ENCODE measurements at places on chromosomes 11 and 22.

DNA sequence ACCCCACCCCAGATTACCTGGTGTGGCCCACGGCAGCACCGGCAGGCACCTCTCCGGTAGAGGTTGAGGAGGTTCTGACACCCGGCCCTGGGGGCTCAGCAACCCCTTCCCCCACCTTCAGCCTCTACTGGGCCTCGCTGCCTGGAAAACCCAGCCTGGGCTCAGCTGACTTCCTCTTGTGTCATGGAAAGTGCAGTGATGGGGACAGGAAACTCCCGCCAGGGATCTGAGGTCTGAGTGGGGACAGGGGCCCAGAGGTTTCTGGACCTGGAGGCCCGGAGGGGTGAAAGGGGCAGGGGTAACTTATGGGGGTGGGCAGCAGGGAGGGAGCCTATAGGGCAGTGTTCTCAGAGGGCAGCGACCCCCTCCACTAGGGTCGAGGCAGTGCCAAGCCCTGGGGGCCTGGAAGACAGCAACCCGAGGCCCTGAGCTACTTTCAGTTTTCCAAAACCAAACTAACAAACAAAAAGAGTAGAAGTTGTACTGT lies 10.0 kb upstream of the CD5 start:
- DNase-seq, result peak; percentile 66

GRCh38 chr22:27080036-27080578 lies 422.7 kb downstream of the MIAT start:
- no peak for DNase-seq

DNA sequence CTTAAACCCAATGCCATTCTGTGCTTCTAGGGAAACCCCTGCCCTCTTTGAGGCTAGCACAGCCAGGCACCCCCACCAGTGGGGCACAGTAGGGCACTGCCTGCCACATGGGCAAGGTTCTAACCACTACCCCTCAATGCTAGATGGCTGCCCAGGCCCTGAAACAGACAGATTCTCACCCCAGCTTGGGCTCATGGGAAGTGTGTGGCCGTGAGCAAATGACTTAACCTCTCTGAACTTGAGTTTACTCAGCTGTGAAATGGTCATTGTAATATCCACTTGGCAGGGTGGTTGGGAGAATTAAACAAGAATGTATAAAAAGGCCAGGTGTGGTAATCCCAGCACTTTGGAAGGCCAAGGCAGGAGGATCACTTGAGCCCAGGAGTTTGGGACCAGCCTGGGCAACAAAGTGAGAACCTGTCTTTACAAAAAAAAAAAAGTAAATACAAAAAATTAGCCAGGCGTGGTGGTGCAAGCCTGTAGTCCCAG lies 22.4 kb downstream of the C22orf23 start:
- DNase-seq, result no peak

DNA sequence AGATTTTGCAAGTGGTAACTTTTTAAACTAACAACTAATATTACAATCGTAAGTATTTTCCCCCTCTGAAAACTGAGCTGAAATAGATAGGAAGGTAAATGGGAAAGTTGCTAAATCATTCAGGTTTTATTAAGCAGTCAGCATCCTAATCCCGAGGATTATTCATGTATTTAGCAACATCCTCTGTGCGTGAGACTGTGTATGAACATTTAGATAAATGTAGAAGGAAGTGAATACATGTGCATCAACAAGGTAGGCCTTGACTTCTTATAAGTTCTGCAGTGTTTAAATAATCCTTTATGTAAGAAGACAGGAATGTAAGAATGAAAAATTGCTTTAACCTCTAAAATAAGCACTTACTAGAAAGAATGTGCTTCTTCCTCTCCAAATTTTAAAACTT lies 745.9 kb upstream of the TENM4 start:
- no peak for DNase-seq

DNA sequence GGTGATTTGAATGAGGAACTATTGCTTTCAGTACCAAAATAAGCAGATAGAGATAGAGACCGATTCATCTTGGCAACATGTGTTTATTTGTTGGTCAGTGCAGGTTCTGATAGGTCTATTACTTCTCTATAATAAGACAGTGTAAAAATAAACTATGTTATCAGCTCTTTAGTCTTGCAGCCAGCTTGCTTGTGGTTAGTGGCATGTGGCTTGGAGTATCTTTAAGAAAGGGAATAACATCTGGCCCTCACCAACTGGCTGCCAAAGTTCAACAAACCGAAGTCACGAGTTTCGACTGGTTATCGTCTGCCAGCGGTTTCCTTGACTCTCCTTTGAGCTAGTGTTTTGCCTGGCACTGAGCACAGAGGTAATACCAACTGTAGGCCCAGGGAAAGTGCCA lies 71.8 kb downstream of the CTTN start:
- DNase-seq, result no peak

DNA sequence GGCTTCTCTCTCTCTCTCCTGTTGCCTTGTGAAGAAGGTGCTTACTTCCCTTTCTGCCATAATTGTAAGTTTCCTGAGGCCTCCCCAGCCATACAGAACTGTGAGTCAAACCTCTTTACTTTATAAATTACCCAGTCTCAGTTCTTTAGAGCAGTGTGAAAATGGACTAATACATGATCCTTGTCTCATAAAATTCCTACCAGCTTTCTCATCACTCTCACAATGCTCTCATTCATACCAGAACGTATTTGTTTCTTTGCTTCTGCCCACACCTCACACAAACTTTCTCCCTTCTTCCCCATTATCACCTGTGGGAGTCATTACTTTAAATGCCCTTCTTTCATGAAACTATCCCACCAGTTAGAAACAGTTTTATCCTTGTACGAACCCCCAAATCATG lies 62.7 kb upstream of the ARHGAP42 start:
- DNase-seq, result no peak

DNA sequence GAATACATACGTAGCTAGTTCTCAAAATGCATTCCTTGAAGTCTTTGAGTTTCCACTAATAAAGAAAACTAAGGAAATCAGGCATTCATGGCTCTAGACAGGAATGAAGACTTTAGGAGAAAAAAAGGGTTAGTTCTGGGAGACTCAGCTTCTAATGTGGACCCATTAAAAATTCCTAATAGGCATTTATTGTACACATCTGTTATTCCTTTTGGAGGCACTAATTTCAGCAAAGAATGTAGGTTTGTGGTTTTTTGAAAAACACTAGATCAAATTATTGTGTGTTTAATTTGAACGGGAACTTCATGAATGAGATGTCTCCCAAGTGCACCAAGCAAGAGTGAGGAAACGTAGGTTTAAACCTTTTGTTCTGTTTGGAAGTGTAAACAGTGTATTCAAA lies 42.7 kb downstream of the PARVA start:
- no peak for DNase-seq

DNA sequence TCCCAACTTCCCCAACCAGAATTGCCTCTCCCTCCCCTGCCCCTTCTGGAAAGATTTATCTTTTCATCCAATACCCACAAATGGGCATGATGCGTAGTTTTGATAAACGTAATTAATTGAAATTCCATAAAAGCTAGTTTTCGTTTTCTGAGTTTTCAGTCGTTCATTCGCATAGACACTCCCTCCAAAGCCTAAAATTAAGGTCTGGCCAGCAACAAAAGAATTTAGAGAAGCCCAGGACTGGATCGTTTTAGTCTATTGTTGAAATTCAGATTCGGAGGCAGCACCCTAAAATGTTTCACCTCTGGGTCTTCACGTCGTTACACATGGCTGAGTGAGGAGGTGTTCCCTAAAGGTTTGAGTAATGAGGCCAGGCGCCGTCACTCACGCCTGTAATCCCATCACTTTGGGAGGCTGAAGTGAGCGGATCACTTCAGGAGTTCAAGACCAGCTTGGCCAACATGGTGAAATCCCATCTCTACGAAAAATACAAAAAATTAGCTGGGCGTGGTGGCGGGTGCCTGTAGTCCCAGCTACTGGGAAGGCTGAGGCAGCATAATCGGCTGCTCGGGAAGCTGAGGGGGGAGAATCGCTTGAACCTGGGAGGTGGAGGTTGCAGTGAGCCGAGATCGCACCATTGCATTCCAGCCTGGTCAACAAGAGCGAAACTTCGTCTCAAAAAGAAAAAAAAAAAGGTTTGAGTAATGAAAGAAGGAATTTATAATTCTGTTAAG lies 589 bp upstream of the NDUFC2 start:
- DNase-seq, result no peak

GRCh38 chr22:41683616-41684015 lies 5.1 kb downstream of the SNU13 start:
- DNase-seq, result no peak

DNA sequence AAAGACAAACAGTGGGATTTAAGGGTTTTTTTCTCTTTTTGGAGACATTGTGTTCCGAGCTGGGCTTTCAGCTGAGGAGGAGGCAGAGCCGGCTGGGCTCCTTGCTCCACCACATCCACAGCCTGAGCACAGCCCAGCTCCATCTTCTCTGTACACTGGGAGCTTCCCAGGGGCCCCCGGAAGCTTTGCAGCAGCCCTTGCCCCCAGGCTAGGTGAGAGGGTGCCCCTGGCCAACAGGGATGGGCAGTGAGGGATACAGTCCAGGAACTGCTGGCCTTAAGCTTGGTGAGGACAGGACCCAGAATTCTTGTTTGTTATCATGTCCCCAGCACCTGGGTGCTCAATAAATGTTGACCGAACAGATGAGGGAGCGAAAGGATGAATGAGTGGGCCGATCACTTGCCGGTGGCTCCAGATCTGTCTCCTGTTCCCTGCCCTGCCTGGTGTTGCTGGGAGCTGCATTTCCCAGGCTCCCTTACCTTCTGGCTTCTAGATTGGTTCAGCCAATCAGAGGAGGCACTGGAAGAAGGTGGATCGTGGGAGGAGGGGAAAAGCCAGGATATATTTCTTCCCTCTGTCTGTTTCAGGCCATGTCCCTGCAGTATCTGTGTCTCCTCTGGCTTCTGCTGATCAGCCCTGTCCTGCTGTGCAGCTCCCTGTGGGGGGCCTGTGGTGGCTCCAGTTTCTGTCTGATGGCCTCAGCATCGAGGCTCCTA lies 26.5 kb upstream of the NECTIN1 start:
- no peak for DNase-seq

DNA sequence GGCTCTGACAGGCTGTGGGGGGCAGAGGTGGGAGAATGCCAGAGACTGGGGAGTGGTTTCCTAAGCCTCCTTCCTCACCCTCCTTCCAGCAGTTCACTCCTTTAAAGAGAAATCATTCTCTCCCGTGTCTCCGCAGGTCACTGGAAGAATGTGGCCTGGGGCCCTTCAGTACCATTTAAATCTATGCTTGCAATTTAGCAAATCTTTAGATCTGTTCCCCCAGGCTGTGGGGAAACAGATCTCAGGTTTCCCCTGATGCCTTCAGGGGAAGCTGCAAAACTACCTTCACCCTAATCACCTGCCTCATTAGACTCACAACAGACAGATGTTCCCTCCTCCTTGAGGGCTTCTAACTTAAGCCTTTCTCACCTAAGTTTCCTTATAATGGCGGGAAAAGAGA lies 55.3 kb downstream of the KIRREL3 start:
- DNase-seq, result no peak

DNA sequence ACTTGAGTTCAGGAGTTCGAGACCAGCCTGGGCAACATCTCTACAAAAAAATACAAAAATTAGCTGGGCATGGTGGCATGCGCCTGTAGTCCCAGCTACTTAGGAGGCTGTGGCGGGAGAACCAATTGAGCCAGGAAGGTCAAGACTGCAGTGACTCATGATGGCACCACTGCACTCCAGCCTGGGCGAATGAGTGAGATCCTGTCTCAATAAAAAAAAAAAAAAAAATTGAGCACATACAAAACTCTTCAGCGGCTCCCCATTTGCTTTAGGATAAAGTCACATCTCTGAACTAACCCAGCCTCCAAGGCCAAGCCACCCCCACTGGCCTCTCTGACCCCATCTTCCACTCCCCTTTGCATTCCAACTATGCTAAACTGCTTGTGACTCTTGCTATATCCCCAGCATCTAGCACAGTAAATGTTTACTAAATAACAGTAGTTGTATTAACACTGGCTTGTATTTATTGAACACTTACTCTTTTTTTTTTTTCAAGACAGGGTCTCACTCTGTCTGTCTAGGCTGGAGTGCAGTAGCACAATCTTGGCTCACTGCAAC lies 28.9 kb downstream of the CREB3L1 start:
- DNase-seq, result no peak

GRCh38 chr11:94834911-94835593 lies 66.9 kb downstream of the AMOTL1 start:
- no peak for DNase-seq

DNA sequence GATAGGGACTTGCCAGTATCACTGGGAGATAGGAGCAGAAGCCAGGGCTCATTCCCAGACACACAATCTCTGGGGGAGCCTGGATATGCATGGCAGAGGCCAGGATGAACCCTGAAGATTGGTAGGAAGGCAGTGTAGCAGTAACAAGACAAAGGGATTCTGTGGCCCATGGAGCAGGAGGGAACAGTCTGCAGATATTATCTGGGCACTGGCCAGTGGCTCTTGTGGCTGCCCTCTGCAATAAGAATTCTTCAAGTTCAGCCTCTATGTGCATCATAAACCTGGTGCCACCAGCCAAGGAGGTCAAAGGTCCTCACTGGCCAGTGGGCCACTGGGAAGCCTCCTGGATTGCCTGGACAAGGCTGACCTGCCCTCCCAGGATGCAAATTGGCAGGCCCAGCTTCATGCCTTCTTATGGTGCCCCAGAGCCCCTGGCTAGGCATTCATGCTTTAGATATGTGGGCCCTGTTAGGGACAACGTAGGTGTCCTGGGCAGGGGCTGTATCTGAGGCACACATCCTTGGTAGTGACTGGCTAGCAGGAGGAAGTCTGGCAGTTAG lies 29.2 kb downstream of the KCNQ1OT1 start:
- DNase-seq, result no peak

GRCh38 chr11:127023991-127024390 lies 23.4 kb upstream of the KIRREL3 start:
- no peak for DNase-seq

GRCh38 chr11:72685560-72686480 lies 11.6 kb upstream of the PDE2A start:
- DNase-seq, result no peak

DNA sequence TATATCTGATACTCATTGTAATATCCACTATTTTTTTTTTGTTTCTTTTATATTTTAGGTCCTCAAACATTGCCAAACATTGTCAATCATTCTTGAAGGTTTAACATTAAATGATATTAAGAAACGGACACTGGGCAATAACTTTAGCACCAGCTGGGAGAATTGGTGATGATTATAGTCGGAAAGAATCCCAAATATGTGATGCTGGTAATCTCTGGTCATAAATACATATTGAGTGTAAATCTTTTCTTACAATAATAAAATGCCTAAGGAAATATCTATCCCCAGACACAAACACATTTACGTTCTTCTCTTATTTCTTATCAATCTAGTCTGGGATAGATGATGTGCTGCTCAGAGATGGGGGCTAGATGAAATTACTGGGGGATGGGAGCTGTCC lies 25.2 kb downstream of the OR51E2 start:
- no peak for DNase-seq

DNA sequence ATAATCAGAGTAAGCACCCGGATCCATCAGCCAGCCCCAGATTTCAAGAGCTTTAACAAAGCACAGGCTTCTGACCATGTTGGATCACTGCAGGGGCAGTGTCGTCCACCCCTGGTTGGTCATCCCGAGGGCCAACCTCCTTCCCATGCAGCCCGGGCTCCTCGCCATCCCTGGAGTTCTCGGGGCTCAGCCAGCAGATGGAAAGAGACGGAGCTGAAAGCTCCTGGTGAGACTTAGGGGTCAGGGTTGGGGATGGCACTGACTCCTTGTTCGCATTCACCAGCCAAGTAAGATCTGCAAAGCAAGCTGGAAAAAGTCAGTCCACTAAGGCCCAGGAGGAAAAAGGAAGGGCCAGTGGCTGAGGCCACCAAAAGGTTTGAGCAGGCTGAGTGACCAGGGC lies 888.9 kb downstream of the BRD1 start:
- DNase-seq, result no peak
